ENCODE measurements at places on chromosomes 1 and 21.

GRCh38 chr1:68121536-68121935, 71.1 kb upstream of the DIRAS3 start:
- no peak for DNase-seq

GRCh38 chr21:25573409-25574206, 33.7 kb downstream of the MRPL39 start:
- no peak for DNase-seq

DNA sequence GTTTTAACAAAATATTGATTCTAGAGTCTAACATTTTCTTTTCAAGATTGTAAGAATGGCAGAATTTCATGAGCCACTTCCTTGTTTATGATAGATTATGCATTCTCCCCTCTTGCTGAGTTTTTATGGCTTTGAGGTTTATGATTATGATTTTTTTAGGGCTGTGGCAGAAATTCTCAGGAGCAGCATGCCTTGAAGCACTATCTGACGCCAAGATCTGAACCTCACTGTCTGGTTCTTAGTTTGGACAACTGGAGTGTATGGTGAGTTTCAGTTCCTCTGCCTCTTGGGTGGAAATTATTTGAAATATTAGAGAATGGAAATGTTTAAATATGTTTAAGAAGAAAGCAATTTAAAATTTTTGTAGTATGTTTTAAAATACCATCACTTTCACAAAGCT, 10.2 kb downstream of the USP16 start:
- no peak for DNase-seq

DNA sequence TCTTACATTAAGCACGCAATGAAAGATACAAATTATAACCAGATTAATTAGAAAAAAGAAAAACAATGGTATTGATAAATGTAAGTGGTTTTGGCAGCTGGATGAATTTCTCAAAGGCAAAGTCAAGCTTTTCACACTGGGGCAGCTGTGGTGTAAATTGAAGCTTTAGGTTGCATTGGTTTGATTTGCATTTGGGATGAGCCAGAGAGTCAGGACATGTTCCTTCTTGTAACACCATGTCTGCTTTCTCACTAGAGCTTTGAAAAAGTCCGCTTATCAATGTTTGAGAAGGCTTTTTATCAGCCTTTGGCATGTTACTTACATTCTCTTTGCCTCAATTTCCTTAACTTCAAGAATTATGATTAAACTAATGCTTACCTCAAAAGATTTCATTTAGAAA, 173.9 kb downstream of the GPATCH2 start:
- DNase-seq = no peak

DNA sequence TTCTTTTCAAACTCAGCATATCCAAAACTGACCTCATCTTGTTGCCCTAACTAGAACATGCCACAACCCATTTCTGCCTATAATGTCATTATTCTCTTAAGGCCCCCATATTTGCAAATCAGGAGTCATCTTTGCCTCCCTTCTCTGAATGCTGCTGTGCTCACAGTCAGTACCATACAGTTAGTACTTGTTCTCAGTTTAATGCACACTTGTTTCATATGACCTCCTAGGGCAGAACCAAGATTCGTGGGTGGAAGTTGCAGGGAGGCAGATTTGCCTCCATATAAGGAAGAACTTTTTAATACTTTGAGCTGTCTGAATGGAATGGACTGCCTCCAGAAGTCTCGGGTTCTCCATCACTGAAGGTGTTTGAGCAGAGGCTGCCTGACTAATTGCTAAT, 9.2 kb downstream of the CAP1 start:
- no peak for DNase-seq
